Right renal cortex interstitium (tissue), 3 donors: ENCODE measurements at places on chromosomes 6 and 20. TPM values are rescaled to one million over a fixed set of nuclear protein-coding genes. Genes with fewer than 3 reads are reported as not detected.

GRCh38 chr6:112933947-112934346, 586.8 kb downstream of the RFPL4B start:
- no peak for DNase-seq

- no peak for DNase-seq
Observed at GRCh38 chr20:35226126-35226883, at the start of gene MMP24. Gene MMP24, plus strand, starts transcription at chr20:35226690. Its CDS starts 49 bp downstream, at chr20:35226739.

GRCh38 chr6:104766595-104766994, 93.1 kb downstream of the HACE1 start:
- no peak for DNase-seq

- no peak for DNase-seq
Observed at GRCh38 chr20:13736436-13737191, 48.1 kb downstream of the ESF1 start.

- no peak for DNase-seq
Observed at GRCh38 chr6:139243536-139243935, 48.3 kb downstream of the TXLNB start.

Gene PRDM13
- not detected for polyA plus RNA-seq

GRCh38 chr20:34362502-34363061, 491 bp upstream of the ITCH start:
- DNase-seq = no peak

DNA sequence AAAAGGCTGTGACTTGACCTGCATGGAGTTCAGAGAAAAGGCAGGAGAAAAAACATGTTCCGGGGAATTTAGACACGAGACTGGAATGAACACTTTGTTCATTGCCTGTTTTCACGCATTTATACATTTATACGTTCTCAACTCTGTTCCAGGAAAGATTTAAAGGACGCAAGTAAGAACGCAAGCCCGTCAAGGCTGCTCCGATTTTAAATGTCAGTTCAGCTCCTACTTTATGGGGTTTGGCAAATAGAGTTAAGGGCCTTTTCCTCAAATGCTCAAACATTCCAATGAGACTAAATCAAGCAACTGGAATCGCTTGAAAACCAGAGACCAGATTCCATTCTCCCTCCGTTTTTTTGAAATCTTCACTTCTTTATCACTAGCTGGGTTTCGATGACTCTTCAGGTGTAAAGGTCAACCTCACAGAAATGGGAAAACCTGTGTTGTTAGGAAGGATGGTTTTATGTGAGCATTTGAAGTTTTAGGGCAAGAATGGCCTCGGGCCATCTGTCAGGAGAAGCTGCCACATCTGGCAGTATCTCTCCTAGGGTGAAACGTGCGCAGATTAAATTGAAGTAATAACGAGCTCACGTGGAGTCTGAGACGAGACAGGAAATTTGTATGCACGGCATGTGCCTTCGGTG, 24.9 kb downstream of the TTLL2 start:
- no peak for DNase-seq

Gene ZNFX1
- 17.2 TPM for polyA plus RNA-seq

DNA sequence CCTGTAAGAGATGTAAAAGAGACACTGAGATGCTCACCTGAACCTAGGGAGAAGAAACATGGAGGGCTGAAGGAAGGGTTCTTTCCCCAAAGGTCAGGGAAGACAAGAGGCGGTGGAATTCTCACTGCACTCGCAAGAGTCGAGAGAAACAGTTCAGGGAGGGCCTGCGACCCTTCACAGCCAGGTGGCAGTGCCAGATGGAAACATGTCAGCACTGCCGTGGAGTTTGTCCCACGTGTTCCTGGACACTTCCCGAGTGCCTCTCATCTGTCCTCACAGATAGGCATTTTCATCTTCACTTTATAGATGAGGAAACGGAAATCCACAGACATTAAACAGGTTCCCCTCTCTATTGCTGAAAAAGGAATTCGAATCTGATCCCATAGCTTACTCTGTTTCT, 70.4 kb upstream of the SYNJ2 start:
- DNase-seq = no peak

DNA sequence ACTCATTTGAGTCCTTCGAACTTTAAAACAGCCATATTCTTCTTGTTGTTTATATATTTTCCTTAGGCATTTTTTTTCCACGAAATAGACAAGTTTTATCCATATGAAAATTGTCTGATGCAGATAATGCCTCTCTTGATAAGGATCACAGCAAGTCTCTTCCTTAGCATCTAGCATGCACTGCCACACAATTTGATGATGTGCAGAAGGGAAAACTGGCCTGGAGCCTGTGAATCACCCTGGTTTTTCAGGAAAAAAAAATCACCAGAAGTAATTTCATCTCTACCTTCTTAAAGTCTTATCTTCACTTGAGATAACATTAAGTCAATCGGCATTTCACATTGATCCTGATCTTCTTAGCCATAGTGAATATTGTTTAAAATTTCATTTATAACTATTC, 199.8 kb downstream of the TENT5A start:
- no peak for DNase-seq
